Testis (tissue), 5 donors: ENCODE measurements at places on chromosomes 16 and 17. TPM values are rescaled to one million over a fixed set of nuclear protein-coding genes. Genes with fewer than 3 reads are reported as not detected.

DNA sequence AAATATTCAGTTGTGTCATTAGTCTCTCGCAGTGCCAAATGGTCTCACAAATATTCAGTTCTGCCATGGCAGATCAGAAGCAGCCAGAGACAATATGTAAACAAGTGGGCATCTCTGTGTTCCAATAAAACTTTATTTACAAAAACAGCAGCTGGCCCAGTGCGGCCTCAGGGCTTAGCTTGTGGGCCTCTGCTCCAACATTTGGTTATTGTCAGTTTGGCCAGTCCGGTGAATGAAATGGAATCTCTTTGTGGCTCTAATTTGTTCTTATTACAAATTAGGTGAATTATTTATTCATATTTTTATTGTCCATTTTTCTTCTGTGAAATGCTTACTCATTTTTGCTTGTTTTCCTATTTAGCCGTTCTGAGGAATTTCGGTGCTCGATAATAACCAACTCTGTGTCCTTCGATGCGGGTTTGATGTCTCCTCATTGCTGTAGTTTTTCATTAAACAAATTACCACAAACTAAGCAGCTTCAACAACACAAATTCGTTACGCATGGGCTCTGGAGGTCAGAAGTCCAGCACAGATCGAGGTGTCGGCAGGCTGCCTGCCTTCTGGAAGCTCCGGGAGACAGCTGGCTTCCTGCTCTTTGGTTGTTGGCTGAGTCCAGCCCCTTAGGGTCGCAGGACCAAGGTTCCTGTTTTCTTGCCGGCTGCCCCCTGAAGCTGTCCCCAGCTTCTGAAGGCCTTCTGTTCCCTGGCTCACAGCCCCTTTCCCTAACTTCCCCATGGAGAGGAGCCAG, 4.1 kb upstream of the SLC38A10 start:
- DNase-seq: no peak
- no peak overlapping the region for H3K27ac ChIP-seq
- no peak overlapping the region for H3K4me3 ChIP-seq
- H3K4me1 ChIP-seq: peaks cover 10% of the 10 kb centered on the region
- no peaks in the 10 kb centered on the region for H3K27me3 ChIP-seq

Gene PRSS21
- total RNA-seq: 62.5 TPM

GRCh38 chr16:27123795-27124409, 57.2 kb downstream of the C16orf82 start:
- no peaks in the 10 kb centered on the region for H3K4me1 ChIP-seq
- H3K27me3 ChIP-seq: no peaks in the 10 kb centered on the region
- H3K36me3 ChIP-seq: no peaks in the 10 kb centered on the region
- DNase-seq: peak; percentile 55
- H3K4me3 ChIP-seq: peak overlapping the region; percentile 21

DNA sequence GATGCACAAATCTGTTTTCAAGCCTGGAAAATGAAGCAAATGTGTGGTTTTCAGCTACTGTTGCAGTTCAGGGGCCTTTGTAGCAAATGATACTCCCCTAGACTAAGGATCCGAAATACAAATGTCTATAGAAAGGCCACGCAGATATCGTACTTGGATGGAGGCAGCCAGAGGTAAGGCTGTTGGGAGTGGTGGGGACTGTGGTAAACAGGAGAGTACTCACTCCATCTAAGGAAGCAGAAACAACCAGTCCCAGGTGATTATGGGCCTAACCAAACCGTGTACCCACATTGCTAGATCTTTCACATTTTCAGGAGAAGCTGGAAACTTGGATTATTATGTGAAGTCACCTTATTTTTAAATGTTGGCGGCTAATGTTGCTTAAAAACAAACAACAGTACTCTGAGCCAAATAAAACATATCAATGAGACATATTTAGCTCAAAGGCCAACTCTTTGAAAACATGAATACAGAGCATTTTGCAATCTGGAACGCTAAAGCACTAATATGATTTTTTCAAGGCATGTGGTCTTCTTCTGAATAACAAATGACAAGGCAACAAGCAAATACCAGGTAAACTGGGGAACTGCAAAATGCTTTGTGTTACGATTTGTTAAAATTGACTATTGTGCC, 110.1 kb downstream of the YPEL2 start:
- H3K27ac ChIP-seq: peak overlapping the region; percentile 48
- H3K4me3 ChIP-seq: no peak overlapping the region
- DNase-seq: no peak
- no peaks in the 10 kb centered on the region for H3K36me3 ChIP-seq

Gene LRRC37A
- 10.2 TPM for total RNA-seq
